ENCODE measurements at places on chromosomes 7 and 10.

DNA sequence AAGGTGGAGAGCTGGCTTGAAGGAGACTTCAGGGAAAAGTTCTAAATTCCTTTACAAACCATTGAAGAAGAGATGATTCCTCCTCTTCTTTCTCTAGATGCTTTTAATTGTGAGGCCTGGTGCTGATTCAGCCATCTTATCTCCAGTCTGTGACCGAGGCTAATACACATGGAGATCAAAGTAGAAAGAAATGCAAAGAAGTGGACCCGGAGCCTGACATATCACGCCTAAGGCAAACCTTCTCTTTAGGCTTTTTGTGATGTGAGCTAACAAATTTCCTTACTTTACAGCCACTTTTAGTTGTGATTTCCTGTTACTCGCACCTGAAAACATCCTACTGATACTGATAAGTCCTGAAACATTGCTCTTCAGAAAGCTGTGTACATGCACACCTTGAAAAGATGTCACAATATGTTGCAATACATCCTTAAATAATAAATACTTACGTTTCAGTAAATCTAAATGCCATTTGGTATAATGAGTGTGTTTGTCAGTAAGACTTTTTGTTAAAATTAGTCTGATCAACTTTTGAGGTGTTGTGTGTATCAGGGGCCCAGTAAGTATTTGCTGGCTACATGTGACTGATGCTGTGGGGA, 192.4 kb downstream of the BAMBI start:
- H3K27me3 ChIP-seq = peaks cover 3% of the 10 kb centered on the region
- no peaks in the 10 kb centered on the region for H3K36me3 ChIP-seq
- no peak for DNase-seq
- peaks cover 2% of the 10 kb centered on the region for H3K4me1 ChIP-seq
- no peak overlapping the region for H3K4me3 ChIP-seq

DNA sequence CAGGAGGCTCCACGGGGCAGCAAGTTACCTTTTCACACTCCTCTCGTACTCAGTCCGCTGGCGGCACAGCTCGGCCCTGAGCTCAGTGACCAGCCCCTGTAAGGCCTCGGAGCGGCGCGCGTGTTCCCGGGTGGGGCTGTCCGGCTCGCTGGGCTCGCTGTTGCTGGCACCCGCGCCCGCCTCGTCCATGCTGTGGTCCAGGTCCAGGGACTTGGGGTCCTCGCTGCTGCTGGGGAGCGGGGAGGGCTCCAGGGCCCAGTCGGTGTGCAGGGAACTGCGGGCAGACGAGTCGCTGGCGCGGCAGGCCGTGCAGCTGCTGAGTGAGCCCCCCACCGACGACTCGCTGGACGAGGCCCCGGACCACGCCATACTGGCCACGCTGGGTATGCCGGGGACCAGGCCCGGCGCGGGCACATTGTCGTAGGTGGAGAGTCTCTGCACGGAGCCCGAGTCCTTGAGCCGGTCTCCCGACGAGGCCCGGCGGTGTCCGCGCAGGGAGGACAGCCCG, 143.8 kb downstream of the MAPK8 start:
- no peak overlapping the region for H3K27ac ChIP-seq
- no peak for DNase-seq
- peaks cover 6% of the 10 kb centered on the region for H3K36me3 ChIP-seq
- peaks cover 10% of the 10 kb centered on the region for H3K27me3 ChIP-seq
- no peak overlapping the region for H3K4me3 ChIP-seq
- H3K4me1 ChIP-seq = peaks cover 3% of the 10 kb centered on the region

- no peaks in the 10 kb centered on the region for H3K36me3 ChIP-seq
- no peak overlapping the region for H3K27ac ChIP-seq
- no peak overlapping the region for H3K4me3 ChIP-seq
Observed at GRCh38 chr10:230758-231157, 95.5 kb downstream of the ZMYND11 start.

- no peak overlapping the region for H3K27ac ChIP-seq
- no peak overlapping the region for H3K4me3 ChIP-seq
- H3K27me3 ChIP-seq = no peaks in the 10 kb centered on the region
Observed at GRCh38 chr7:97145068-97145467, 27.6 kb downstream of the SDHAF3 start.

DNA sequence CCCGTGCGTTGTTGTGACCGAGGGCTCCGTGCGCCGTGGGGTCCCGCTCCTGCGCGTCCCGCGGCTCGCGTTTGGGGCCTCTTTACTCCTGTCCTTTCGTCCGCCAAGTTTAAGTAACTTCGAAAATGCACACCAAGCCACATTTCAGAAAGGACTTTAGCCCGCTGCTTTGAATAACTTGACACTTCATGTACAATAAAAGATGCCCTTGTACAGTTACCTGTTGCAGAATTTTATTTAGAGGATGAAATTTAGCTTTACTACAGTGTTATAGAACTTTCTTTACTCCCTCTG, 459 bp downstream of the SUGCT start:
- peak overlapping the region; percentile 89 for H3K4me3 ChIP-seq
- H3K36me3 ChIP-seq = no peaks in the 10 kb centered on the region
- DNase-seq = no peak
- no peak overlapping the region for H3K27ac ChIP-seq

DNA sequence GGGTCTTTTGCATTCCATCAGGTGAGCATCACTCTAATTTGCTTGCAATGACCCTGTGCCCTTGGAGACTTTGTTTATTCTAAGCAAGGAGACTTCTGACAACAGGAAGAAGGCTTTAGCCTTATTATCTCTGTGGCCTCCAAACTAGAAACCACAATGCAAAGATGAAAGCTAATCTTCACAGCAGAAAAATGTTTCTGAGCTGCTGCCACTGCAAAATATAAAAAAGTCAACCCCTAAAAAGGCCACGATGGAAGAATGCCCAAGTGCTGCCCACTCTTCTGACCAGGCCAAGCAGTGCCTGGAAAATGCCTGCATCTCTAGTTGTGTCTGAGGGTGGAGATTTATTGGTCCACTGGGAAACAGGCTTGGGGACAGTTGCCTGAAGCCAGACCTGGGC, 299.9 kb downstream of the C7orf25 start:
- H3K4me3 ChIP-seq = no peak overlapping the region
- DNase-seq = no peak
- H3K36me3 ChIP-seq = peaks cover 3% of the 10 kb centered on the region
- no peaks in the 10 kb centered on the region for H3K4me1 ChIP-seq

DNA sequence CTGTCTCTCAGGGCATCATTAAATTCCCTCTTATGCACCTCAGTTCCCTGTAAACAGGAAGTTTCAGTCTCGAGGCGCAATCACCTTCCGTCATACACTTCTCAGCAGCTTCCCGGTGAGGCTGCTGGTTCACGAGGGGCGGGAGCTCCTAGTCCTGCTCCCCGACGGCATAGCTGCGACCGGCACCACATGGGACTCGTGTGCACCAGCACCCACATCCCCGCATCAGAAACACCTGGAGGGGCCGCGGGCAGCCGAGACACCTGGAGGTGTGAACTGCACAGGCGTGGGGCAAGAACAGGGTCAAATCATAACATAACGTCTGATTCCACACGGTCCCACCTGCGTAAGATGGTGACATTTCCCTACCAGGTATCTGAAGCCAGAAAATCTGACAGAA, 52.7 kb downstream of the DIP2C start:
- DNase-seq = no peak
- H3K4me1 ChIP-seq = peaks cover 13% of the 10 kb centered on the region
- H3K27ac ChIP-seq = no peak overlapping the region
- peaks cover 2% of the 10 kb centered on the region for H3K36me3 ChIP-seq

GRCh38 chr10:31698181-31698830, 230.3 kb downstream of the ARHGAP12 start:
- H3K36me3 ChIP-seq = peaks cover 21% of the 10 kb centered on the region
- H3K27ac ChIP-seq = peak overlapping the region; percentile 100
- peaks cover 74% of the 10 kb centered on the region for H3K4me1 ChIP-seq
- H3K27me3 ChIP-seq = peaks cover 18% of the 10 kb centered on the region
- peak overlapping the region; percentile 84 for H3K4me3 ChIP-seq

DNA sequence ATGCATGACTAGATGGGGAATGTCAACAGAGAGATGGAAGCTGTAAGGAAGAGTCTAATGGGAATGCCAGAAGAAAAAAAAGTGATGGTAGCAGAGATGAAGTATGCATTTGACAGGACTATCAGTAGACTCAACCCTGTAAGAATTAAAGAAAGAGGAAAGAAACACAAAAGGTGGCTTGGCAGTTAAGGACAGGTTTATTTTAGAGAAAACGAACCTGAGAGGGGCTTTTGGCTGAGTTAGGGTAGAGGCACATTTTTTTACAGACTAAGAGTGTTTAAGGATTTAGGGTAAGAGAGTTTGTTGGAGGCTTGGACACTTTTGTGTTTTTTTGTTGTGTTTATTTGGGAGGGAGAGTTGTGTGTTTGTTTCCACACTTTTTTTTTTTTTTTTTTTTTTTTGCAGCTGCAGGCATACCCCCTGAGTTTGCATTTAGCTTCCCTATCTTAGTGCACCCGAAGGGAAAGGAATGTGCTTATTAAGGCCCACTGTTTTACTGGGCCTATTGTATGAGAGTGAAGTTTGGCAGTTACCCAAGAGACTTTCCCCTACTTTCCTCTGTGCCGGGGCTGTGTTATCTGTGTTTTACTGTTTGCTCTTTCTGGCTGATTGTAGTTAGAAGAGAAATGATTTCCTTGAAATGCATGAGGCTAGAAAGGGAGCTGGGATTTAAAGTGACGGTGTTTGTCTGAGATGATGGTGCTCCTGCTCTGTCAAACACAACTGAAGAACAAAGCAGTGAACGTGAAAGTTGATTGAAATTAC, 32.0 kb downstream of the NPVF start:
- H3K27ac ChIP-seq = no peak overlapping the region
- no peak overlapping the region for H3K4me3 ChIP-seq
- no peaks in the 10 kb centered on the region for H3K4me1 ChIP-seq
- DNase-seq = no peak
- H3K27me3 ChIP-seq = peaks cover 6% of the 10 kb centered on the region
- H3K36me3 ChIP-seq = peaks cover 4% of the 10 kb centered on the region

Data from endothelial cell (in vitro differentiated cells).